Cerebellum (tissue), 4 donors: ENCODE measurements at places on chromosomes 12 and 14. TPM values are rescaled to one million over a fixed set of nuclear protein-coding genes. Genes with fewer than 3 reads are reported as not detected.

DNA sequence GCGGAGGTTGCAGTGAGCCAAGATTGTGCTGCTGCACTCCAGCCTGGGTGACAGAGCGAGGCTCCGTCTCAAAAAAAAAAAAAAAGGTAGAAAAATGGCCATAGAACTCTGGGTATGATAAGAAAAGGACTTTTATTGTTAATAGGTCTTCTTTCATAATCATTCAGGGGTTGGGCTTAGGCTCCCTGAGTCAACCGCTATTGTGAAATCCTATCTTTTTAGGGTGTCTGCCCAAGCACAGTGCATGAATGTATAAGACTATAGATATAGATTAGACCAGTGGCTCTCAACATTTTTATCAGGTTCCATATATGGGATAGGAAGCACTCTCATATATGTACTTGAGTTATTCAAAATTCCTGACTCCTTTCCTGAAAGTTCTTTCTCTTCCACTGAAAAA is 48.7 kb upstream of the USP15 start:
- DNase-seq = no peak

DNA sequence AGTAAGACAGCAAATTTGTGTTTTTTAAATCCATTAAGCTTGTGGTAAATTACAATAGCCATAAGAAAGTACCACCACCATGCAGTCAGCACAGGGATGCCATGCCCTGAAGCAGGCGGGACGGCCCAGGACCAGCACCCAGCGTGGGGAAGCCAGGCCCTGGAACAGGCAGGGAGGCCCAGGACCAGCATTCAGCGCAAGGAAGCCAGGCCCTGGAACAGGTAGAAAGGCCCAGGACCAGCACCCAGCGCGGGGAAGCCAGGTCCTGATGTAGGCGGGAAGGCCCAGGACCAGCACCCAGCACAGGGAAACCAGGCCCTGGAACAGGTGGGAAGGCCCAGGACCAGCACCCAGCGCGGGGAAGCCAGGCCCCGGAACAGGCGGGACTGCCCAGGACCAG is 13.2 kb downstream of the CHFR start:
- no peak for DNase-seq

DNA sequence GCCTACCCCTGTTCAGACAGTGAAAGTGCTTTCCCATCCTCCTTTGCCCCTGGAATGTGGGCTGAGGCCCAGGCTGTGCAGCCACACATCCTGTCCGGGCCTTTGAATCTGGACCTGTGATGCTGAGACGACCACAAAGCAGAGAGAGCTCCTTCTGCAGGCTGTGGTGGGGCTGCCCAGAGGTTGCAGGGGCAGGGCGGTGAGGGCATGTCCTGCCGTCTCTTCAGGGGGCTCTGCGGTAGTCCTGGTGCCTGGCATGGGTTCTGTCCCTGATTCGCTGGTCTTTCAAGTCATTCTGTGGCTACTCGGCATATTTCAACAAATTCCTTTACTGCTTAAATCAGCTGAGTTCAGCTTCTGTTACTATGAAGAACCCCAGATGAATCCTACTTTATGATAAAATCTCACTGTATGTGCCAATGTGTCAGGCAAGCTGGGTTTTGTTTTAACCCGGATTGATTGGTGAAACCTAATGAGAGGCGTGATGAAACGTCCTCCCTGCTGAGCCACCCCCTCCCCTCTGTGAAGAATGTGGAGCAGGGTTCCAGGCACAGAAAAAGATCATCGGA is 63.4 kb upstream of the DICER1 start:
- no peak for DNase-seq

Gene GLIPR1L1
- not detected for total RNA-seq
